Cardiac muscle cell (in vitro differentiated cells and primary cell): ENCODE measurements at places on chromosomes 6 and 20. TPM values are rescaled to one million over a fixed set of nuclear protein-coding genes. Genes with fewer than 3 reads are reported as not detected.

The NRSN1 gene
- polyA plus RNA-seq: not detected in 2 replicates

The ACSS1 gene
- not detected in 2 replicates for polyA plus RNA-seq

The TSHZ2 gene
- 10.4 and 16.5 TPM in 2 replicates for polyA plus RNA-seq

The PHF20 gene
- polyA plus RNA-seq: 44.6 and 49.6 TPM in 2 replicates

The ARFGEF3 gene
- 0.11 and 0.43 TPM in 2 replicates for polyA plus RNA-seq

The NRM gene
- polyA plus RNA-seq: 29.1 and 33.8 TPM in 2 replicates

The TFAP2A gene
- 0.17 and 0.26 TPM in 2 replicates for polyA plus RNA-seq
